ENCODE measurements at places on chromosomes 11 and 22.

DNA sequence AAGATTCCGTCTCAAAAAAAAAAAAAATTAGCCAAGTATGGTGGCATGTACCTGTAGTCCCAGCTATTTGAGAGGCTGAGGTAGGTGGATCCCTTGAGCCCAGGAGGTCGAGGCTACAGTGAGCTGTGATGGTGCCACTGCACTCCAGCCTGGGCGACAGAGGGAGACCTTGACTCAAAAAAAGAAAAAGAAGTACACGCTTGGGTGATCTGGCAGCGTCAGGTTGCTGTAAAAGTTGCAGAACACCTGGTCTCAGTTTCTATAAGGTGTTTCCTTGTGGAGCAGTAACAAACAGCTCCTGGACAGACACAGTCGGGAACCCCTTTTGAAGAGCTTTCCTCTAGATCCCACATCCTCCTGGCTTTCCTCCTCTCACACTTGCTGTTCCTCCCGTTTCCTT, 45.8 kb downstream of the SCGB1A1 start:
- no peak for DNase-seq

DNA sequence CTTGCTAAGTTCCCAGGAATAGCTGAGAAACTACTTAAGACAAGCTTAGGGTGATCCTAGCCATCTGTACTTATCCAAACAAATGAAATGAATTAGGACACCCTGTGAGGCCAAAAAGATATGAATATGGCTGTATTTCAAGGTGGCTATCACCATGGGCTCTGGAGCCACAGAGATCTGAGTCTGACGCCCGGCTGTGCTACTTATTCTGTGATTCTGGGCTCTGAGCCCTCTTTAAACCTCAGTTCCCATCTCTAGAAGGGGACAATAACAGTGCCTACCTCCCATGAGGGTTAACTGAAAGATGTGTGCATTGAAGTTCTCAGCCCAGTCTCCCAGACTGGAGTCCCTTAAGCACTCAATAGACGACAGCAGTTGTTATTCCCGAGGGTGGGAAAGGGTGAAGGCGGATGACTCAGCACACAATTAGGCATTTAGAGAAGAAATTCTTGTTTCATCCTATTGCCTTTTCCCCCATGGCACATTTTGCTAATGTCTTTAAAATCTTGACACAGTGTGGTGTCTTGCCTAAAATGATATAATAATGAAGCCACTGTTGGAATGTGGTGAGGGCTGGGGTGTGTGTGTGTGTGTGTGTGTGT, 132.5 kb downstream of the ADAMTS15 start:
- peak; percentile 46 for DNase-seq

DNA sequence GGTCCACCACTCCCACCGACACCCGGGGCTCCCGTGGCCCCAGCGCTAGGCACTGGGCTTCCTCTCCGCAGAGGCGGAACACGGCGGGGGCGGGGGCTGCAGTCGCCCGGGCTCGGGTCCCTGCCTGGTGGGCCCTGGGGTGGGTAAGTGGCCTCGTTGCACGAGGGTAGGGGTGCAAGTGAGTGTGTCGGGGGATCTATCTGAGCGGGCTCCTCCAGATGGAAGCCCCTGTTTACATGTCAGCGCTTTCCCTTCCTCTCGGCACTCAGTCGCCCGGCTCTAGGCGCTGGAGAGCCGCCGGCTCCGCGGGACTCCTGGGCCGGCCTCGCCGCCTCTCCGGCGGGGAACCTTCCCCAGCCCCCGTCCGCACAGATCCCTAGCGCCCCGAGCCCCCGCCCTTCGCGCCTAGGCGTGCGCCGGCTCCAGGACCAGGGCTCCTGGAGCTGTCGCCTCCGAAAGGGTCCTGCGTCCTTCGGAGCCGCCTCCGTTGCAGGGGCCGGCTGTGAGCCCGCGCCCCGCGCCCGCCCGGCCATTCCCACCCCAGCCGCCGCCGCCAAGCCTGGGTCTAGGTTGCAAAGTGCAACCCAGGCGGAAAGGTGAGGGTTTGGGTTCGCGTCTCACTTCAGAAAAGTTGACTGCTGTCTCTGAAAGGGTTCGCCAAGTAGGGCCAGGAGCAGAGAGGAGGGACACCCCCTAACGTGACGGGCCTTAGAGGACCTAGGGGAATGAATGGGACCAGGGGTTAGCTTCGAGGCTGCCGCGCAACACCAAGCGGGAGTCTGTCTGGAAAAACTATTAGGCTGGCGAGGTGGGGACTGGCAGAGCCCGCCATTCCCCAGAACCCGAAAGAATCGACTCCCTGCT, 978 bp downstream of the FLI1 start:
- peak; percentile 27 for DNase-seq

GRCh38 chr11:44936525-44936924, 14.2 kb downstream of the TP53I11 start:
- peak; percentile 83 for DNase-seq

DNA sequence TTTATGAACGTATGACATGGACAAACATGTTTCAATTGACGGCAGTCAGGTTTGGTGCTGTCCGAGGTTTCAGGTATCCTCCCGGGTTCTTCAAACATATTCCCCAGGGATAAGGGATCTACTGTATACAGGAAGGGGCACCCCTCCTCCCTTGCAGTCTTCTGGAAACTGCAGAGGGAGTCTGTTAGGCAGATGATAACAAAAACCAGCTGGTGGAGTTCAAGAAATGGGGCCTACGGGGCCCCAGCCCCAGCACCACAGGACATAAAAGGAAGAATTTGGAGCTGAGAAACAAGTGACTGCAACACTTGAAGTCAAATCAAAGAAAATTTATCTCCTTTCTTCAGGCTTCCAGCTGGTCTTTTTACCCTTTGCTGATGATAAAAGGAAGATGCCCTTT, 32.1 kb downstream of the SNU13 start:
- DNase-seq, result no peak

DNA sequence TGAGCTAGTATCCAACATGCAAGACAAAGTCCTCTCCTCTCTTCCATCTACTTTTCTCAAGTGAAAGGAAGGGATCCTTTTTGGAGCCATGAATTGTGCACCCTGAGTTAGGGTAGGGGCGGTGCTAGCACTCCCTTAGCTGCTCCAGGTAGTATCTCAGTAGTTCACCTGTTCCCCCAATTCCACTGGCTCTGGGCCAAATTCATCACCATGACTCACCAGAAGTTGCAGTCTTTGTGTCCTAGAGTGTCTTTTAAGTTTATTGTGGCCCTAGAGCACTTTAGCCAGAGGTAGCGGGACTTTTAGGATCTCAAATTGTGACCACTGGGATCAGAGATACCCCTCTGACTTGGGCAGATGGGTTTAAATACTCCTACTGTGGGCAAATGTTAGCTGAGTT, 398.6 kb upstream of the ANO5 start:
- no peak for DNase-seq

DNA sequence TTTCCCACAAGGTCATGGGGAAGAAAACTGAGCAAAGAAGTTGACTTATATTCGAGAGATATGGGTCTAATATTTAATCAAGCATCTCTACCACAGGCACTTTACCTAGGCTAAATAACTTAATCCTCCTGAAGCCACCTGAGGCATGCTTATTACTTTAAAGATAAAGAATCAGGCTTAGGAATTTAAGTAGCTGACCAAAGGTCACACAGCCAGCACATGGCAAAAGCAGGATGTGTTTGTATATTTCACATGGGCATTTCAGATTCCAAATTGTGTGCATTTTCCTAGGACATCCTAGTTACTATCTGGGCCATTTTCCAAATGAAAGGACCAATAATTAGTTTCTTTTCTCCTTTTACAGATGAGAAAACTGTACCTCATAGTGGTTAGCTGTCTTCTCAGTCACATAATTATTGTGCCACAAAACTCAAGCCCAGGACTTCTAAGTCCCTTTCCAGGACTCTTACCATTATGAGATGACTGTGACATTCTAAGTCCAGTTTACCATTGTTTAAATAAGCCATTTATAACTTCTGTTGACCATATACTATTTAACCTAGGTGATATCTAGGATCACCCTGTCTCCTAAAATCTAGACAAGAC, 112.1 kb upstream of the ZC3H12C start:
- no peak for DNase-seq

DNA sequence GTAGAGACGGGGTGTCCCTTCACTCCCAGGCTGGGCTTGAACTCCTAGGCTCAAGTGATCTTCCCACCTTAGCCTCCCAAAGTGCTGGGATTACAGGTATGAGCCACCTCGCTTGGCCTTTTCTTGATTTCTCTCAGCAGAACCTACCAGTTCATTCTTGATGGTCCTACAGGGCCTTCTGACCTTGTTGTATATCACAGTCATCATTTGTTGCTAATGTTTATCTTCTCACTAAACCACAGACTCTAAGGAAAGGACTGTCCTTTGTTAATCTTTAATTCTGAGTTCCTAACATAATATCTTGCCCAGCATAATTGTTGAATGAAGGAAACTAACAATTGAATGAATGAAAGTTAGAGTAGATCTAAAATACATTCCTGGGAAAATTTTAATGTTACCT, 22.0 kb upstream of the ZC3H12C start:
- no peak for DNase-seq

DNA sequence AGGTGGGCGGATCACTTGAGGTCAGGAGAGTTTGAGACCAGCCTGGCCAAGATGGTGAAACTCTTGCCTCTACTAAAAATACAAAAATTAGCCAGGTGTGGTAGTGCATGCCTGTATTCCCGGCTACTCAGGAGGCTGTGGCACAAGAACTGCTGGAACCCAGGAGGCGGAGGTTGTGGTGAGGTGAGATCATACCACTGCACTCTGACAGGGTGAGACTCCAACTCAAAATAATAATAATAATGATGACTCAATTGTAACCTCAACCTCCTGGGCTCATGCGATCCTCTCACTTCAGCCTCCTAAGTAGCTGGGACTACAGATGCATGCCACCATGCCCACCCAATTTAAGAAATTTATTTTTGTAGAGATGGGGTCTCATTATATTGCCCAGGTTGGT, 15.6 kb upstream of the CHRNA10 start:
- no peak for DNase-seq

GRCh38 chr11:36249246-36249645, 40.0 kb downstream of the COMMD9 start:
- DNase-seq, result peak; percentile 48

DNA sequence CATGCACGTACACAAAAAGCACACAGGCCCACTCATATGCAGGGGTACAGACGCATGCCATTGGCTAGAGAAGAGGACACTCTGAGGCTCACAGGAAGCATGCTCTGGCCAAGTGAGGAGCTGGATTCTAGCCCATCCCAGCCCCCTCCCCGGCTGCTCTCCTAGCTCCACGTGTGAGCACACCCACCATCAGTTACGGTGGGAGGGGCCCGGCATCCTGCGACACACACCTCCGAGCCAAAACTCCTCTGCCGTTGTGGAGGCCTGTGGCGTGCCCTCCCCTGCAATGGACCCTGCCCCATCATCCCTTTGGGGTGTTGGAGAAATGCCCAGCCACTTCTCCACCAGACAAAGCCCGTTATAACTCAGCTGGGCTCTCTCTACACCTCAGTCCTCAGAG, 15.1 kb upstream of the IGSF9B start:
- no peak for DNase-seq

DNA sequence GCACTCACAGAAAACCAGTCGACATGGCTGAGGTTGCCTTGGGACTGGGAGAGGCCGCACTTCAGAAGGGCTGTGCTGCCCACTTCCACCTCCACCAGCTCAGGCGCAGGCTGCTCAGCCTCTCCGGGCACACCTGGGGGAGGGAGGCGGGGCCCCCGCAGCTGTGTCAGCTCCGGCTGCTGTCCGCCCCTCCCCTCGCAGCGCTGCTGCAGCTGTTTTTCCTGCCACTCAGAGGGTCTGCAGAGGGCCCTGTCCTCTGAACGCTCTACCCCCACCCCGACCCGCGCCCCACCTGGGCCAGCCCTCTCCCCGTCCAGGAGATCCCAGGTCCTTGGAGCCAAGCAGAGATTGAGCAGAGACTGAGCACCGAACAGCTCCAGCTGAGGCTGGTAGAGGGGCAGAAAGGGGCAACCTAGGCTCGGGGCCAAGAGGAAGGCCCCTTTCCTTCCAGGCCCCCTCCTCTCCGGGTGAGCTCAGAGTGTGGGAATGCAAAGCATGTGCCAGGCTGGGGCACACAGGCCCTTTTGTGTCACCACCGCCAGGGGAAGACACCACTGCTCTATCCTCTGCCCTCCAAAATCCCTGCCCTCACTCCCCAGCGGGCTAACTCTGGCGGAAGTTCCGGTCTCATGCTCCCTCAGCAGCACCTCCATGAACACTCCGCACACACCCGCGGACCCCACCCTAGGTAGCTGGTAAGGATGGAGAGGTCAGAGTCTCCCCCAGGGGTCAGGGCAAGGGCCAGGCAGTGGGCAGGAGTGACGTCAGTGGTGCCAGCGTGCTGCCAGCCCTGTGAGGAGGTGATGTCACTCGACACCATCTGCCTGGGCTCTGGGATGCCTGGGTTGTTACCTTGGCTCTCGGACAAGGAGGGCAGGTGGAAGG, 1.6 kb downstream of the MCAM start:
- DNase-seq, result peak; percentile 49

DNA sequence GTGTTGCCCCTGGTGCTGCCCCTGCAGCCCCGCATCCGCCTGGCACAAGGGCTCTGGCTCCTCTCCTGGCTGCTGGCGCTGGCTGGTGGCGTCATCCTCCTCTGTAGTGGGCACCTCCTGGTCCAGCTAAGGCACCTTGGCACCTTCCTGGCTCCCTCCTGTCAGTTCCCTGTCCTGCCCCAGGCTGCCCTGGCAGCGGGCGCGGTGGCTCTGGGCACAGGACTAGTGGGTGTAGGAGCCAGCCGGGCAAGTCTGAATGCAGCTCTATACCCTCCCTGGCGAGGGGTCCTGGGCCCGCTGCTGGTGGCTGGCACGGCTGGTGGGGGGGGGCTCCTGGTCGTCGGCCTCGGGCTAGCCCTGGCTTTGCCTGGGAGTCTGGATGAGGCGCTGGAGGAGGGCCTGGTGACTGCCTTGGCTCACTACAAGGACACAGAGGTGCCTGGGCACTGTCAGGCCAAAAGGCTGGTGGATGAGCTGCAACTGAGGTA, 278 bp downstream of the ROM1 start:
- no peak for DNase-seq

- no peak for DNase-seq
These were observed 10.5 kb upstream of the C11orf24 start for GRCh38 chr11:68282141-68282860.

GRCh38 chr22:32413719-32414118, 1.7 kb upstream of the RTCB start:
- peak; percentile 20 for DNase-seq

- DNase-seq, result no peak
These were observed 8.9 kb downstream of the ALX4 start for GRCh38 chr11:44300844-44301563.

DNA sequence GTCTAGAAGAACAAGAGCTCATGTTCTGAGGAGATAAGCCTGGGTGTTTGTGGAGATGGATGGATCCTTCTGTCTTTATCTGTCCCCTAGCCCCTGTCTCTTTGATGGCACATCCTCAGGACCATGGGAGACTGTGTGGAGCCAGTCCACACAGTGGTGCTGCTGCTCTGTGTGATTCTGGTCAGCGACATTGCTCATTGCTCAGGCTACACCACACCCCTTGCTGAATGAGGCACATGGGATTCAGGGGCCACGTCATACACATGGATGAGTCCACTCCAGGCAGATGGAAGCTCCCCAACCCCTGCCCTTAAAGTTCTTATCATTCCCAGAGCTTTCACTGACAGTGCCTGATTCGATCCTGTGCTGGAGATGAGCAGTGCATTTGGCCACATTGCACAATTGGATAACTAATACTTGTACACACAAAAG, 222.2 kb downstream of the NAV2 start:
- DNase-seq, result peak; percentile 35

- no peak for DNase-seq
These were observed 41.9 kb downstream of the RTN4R start for GRCh38 chr22:20226077-20226716.

GRCh38 chr22:46416891-46417580, 81.5 kb downstream of the TRMU start:
- DNase-seq, result no peak
